SK-N-SH (cell line): ENCODE measurements at places on chromosomes 13 and 19.

DNA sequence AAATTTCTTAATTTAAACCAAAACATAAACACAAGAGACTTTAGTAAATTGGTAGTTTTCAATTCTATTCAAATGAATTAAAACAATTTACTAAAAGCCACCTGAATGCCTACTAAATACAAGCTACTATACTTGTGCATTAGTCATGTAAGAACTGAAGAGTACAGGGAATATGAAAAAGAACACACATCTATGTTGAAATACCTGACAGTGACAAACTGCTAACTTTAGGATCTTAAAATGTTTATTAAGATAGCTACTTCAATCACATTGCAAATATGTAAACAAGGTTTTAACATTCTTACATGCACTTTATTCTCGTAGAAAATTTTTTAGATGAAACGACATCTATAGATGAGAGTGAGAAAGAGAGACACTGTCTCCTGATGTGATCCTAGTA, 4.1 kb downstream of the SPRYD7 start:
- no peak overlapping the region for H3K27ac ChIP-seq
- peaks cover 12% of the 10 kb centered on the region for H3K36me3 ChIP-seq
- no peak for DNase-seq
- H3K27me3 ChIP-seq: no peaks in the 10 kb centered on the region

- no peak overlapping the region for H3K27ac ChIP-seq
- no peak for DNase-seq
- no peaks in the 10 kb centered on the region for H3K36me3 ChIP-seq
- H3K4me3 ChIP-seq: no peak overlapping the region
- H3K27me3 ChIP-seq: no peaks in the 10 kb centered on the region
- peaks cover 5% of the 10 kb centered on the region; the same call in 1 of the 2 replicates for H3K4me1 ChIP-seq
Measured at GRCh38 chr19:7227735-7228134, 66.5 kb downstream of the INSR start.

- no peak overlapping the region for H3K4me3 ChIP-seq
- no peaks in the 10 kb centered on the region for H3K36me3 ChIP-seq
- H3K27ac ChIP-seq: no peak overlapping the region
- peak; percentile 1 for DNase-seq
Measured at GRCh38 chr13:86464193-86464592, 665.0 kb upstream of the SLITRK6 start.

DNA sequence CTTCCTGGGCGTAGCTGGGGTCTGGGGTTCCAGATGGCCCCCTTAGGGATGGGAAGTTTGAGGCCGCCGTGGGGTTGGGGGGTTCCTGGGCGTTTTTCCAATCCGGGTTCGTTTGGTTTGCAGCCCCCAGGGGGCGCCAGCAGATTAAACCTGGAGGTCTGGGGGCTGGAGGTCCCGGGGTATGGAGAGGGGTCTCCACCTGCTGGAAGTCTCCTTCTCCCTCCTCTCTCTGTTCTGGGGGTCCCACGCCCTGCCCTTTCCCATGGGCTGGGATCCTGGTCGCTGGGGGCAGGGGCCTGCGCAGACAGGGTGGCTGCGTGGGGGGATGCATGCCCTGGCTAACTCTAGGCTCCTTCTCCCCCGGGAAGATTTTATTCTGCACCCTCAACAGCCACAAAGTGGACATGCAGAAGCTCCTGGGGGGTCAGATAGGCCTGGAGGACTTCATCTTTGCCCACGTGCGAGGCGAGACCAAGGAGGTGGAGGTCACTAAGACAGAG, 899 bp downstream of the GIPC3 start:
- no peaks in the 10 kb centered on the region for H3K36me3 ChIP-seq
- DNase-seq: peak; percentile 89
- no peaks in the 10 kb centered on the region for H3K27me3 ChIP-seq
- H3K4me1 ChIP-seq: peaks cover 7% of the 10 kb centered on the region; the same call in 1 of the 2 replicates

DNA sequence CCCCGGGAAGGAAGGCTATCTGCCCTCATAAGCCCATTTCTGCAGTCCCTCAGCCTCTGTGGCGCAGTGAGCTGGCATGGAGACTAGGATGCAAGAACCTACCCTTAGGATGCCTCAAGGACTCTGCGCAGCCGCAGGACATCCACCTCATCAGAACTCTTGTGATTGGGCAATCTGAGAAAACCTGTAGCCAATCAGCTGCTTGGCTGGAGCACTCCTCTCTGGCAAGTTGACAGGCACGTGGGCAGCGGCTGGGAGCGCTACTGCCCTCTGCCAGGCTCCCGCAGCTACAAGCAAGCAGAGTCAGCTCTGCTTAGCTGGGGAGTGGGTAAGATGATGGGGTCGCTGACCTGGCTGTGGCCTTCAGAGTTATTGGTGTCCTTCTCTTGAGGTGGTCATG, 1.5 kb upstream of the ECSIT start:
- no peaks in the 10 kb centered on the region for H3K36me3 ChIP-seq
- H3K4me1 ChIP-seq: peaks cover 12% of the 10 kb centered on the region; the same call in 1 of the 2 replicates
- no peak overlapping the region for H3K4me3 ChIP-seq
- DNase-seq: peak; percentile 89
- H3K27ac ChIP-seq: peak overlapping the region; percentile 16; the same call in 1 of the 2 replicates
- no peaks in the 10 kb centered on the region for H3K27me3 ChIP-seq

- no peak for DNase-seq
- no peaks in the 10 kb centered on the region for H3K27me3 ChIP-seq
- no peak overlapping the region for H3K4me3 ChIP-seq
- H3K36me3 ChIP-seq: no peaks in the 10 kb centered on the region
- peaks cover 22% of the 10 kb centered on the region for H3K4me1 ChIP-seq
Measured at GRCh38 chr13:40192858-40193257, 473.6 kb downstream of the FOXO1 start.

DNA sequence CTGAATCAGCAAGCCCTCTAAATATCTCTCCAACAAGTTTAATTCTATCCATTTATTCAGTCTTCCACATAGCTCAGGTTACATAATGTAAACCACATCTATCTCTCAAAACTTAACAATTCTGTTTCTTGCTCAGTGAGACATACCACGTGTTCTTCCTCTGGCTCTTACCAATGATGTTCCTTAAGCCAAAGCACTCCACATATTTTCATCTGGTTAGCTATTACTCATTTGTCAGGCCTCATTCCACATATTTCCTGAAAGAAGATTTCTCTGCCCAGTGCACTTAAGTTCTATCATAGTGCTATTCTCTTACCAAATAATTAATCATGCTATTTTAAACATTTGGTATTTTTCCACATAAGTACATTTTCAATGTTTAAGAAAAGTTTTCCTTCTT, 403.3 kb upstream of the ATXN8OS start:
- no peak for DNase-seq
- no peaks in the 10 kb centered on the region for H3K27me3 ChIP-seq
- no peak overlapping the region for H3K27ac ChIP-seq
- H3K4me1 ChIP-seq: no peaks in the 10 kb centered on the region

GRCh38 chr19:9811139-9811538, 7.7 kb downstream of the FBXL12 start:
- H3K4me1 ChIP-seq: no peaks in the 10 kb centered on the region
- DNase-seq: no peak
- no peak overlapping the region for H3K4me3 ChIP-seq
- H3K27ac ChIP-seq: no peak overlapping the region

DNA sequence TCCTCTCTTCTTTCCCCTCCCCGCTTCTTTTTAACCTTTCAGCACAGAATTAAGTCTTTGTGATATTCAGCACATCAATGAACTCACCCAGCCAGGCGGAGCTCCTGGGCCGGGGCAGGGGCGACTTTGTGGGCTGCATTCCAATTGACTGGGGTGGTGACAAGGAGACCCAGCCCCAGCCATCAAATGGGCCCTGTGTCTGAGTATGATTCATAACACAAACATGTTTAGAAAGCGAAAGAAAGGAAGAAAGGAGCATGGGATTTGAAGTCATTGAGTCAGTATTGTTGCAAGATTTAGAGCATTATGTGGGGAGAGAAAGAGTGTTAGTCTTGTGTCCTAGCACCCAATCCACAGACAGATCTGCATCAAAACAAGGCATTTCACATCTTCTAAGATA, 185.3 kb downstream of the LHFPL6 start:
- H3K4me1 ChIP-seq: peaks cover 3% of the 10 kb centered on the region; the same call in 1 of the 2 replicates
- no peak for DNase-seq
- no peak overlapping the region for H3K27ac ChIP-seq
- H3K36me3 ChIP-seq: no peaks in the 10 kb centered on the region
- H3K4me3 ChIP-seq: no peak overlapping the region
